Esophagus squamous epithelium (tissue), 5 donors: ENCODE measurements at places on chromosomes 5 and 9.

GRCh38 chr5:43802119-43802518 is 199.1 kb downstream of the NNT start:
- no peak for DNase-seq

GRCh38 chr5:15515229-15515628 is 15.2 kb downstream of the FBXL7 start:
- DNase-seq: no peak

DNA sequence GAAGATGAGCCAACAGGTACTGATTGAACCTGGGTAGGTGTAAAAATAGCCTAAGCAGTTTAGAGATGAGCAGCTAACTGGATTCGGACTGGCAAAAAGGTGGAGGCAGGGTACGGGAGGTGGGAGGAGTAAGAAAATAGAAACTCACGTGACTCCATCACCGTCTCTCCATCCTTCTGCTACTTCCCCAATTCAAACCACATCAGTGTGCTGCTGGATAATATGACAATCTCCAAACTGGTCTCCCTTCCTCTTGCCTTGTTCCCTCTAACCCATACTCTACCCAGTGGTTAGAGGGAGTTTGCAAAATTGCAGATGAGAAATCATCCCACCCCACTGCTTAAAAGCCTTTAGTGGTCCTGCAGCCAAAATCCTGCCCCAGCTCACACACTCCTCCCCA is 42.7 kb downstream of the RIGI start:
- no peak for DNase-seq

- DNase-seq: no peak
Measured at GRCh38 chr5:72817076-72817481, 618 bp downstream of the TNPO1 start.

DNA sequence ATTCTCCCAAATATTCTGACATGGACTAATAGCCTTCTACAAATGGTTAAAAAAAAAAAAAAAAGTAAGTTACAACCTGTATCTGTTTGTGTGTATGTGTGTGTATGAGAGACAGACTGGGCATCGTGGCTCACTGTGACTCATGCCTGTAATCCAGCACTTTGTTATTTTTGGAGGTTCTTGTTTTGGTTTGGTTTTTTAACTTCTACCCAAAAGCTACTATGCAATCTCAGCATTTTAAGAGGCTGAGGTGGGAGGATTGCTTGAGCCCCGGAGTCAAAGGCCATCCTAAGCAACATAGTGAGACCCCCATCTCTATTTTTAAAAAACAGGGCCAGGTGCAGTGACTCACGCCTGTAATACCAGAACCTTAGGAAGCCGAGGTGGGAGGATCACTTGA is 17.6 kb upstream of the HAVCR1 start:
- no peak for DNase-seq

GRCh38 chr5:54563083-54563761 is 45.7 kb downstream of the SNX18 start:
- DNase-seq: no peak

GRCh38 chr9:114941376-114941775 is 11.0 kb upstream of the TNFSF8 start:
- no peak for DNase-seq

GRCh38 chr9:126430124-126430523 is 103.5 kb downstream of the MVB12B start:
- no peak for DNase-seq

DNA sequence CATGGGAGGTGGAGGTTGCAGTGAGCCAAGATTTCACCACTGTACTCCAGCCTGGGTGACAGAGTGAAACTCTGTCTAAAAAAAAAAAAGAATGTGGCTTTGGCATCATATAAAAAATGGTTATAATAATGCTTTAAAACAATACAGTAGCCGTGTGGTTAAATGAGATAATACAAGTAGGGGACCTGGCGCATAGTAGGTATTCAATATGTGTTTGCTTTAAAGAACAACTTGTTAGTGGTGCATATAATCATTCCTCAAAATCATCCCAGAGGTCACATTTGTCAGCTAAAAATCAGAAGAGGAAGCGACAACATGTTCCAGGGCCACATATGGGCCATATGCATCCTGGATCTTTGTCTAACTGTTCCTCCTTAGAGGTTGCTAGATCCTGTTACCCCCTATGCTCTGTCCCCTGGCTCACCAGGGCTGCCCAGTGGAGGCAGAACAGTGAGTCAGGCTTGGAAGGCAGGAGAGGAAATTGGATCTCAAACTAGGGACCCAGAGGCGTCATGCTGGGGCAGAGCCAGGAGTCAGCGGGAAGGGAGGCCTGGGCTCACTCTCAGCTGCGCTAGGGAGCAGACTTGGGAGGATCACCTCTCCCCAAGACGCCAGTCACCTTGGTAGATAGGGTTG is 27.7 kb downstream of the LHX6 start:
- DNase-seq: no peak

GRCh38 chr9:127263664-127264063 is 910 bp upstream of the GARNL3 start:
- no peak for DNase-seq

GRCh38 chr9:35367451-35367850 is 122.5 kb upstream of the RUSC2 start:
- DNase-seq: no peak

DNA sequence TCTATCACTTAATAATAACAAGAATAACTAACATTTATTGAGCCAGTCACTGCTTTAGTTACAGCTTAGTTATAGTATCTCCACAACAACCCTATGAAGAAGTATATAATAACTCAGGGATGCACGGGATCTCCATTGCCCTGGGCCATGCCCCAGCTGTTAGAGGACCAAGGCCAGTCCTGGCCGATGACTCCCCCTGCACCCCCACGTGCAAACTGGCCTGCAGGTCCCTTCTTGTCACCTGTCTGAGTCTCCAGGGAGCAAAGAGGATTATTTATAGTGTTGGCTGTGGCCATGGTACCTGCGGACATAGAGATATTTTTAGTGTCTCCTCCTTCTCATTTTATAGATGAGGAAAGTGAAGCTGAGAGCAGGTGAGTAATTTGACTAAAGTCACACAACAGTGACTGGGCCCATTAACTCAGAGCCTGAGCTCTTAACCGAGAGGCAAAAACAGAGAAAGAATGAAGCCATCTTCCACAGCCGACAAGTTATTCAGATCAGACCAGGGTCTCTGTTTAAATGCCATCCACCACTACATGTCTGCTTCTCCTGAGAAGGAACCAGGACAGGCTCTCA is 94.4 kb downstream of the TMEM215 start:
- DNase-seq: no peak

DNA sequence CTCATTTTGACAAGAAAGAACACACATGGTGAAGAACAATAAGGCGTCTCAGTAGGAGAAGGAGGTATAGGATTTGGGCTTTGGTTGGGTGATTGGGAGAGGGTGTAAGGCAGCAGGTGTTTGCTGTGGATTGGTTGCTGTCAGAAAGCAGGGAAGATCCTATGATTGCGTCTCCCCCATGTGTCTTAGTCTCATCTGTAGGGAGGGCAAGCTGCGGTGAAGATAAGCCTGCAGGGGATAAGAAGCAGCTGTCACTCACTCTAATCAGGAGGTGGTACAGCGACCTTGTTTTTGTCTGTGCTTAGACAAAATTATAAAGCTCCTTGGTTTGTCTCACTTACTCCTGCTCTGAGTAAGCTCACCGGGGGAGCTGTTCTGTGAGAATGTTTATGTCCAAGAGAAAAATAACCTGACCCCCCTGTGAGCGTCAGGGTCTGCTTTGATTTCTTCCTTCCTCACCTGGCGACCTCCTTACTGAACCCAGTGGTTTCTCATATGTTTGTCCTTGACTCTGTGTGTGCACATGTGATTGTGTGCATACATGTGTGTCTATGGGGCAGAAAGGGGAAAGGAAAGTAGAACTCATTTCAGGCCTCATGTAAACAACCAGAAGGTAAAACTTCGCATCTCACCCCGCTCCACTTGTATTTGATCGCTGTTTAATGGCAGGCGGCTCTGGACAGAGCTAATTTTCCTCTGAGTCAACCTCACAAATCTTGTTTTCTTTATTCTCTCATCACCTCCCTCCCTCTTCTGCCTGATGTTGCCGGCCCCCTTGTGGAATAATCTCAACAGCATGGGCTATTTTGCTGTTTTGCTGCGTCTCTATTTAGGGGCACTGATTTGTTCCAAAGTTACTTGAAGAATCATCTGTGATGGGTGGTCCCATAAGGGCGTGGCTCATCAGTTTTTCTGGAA is 105.6 kb downstream of the TENT4A start:
- DNase-seq: no peak

GRCh38 chr5:172165465-172165864 is 22.6 kb downstream of the STK10 start:
- no peak for DNase-seq

DNA sequence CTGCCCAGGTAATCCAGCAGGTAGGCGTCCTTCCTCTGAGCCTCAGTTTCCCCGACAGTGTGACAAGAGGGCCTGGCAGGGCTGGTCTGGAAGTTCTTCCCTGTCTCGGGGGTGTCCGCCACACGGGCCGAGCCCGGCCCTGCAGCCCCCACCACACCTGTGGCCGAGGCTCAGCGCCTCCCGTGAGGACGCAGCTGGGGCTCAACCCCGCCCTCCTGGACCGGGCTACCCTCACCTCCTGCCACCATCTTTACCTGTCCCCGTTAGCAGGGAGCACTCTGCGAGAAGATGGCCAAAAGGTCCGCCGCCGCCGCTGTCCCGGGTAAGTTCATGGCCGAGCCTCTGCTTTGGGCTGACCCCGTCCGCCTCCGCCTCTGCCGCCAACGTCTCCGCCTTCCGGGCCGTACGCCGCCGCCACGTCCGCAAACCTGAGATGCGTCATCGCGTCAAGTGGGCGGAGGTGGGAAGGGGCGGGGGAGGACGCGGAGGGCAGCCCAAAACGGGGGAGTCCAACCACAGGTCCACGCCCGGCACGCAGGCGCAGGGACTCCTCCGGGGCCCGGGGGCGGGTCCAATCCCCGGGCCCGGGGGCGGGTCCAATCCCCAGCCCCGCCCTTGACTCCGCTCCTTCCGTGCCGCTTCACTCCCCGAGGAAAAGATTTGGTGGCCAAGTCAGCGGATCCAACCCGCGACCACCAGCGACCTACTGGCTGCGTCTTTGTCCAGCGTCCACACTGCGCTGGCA is at the start of gene LYSMD3:
TSS of gene LYSMD3 (minus strand) at position 391 of the 745 bp plus-strand sequence. CDS start 4,295 bp downstream, outside the sequence.
- peak; percentile 85 for DNase-seq

DNA sequence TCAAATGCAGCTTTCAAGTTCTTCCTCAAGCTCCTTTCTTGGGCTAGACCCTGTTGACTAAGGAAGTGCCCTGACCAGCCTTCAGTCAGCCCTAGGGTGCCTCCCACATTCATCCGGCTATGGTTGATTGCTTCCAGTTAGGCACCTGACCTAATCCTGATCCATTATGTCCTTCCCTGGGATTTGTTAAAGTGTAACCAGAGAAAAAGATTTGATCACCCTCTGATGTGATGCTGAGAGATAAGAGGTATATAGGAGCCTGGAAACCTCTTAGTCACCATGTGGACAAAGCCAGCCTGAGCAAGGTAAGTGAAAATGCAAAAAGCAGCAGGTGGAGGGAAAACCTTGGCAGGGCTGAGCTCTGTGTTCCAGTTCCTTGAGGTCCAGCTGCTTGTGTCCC is 178.8 kb upstream of the ERCC6L2 start:
- no peak for DNase-seq

DNA sequence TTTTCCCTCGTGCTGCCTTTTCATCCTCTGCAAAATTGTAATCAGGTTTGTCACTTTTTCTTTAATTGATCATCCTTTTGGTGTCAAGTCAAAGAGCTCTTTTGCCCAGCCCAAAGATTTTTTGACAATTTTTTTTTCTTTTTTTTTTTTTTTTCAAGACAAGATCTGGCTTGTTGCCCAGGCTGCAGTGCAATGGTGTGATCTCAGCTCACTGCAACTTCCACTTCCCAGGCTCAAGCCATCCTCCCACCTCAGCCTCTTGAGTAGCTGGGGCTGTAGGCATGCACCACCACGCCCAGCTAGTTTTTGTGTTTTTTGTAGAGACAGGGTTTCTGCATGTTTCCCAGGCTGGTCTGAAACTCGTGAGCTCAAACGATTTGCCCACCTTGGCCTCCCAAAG is 36.7 kb downstream of the CDK7 start:
- DNase-seq: no peak

DNA sequence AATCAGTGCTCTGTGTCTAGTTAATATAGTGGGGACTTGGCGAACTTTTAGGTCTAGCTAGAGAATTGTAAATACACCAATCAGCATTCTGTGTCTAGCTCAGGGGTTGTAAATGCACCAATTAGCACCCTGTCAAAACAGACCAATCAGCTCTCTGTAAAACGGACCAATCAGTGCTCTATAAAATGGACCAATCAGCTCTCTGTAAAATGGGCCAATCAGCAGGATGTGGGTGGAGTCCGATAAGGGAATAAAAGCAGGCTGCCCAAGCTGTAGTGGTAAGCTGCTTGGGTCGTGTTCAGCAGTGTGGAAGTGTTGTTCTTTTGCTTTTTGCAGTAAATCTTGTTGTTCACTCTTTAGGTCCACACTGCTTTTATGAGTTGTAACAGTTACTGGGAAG is 3.6 kb upstream of the OTULINL start:
- DNase-seq: no peak

- DNase-seq: no peak
Measured at GRCh38 chr5:150175536-150175935, 9.0 kb downstream of the CDX1 start.

- DNase-seq: no peak
Measured at GRCh38 chr9:96004379-96004778, 128.9 kb downstream of the ERCC6L2 start.

GRCh38 chr9:77370064-77370463 is 192.7 kb downstream of the VPS13A start:
- DNase-seq: no peak

- DNase-seq: no peak
Measured at GRCh38 chr5:10229306-10230048, 20.2 kb downstream of the ATPSCKMT start.

DNA sequence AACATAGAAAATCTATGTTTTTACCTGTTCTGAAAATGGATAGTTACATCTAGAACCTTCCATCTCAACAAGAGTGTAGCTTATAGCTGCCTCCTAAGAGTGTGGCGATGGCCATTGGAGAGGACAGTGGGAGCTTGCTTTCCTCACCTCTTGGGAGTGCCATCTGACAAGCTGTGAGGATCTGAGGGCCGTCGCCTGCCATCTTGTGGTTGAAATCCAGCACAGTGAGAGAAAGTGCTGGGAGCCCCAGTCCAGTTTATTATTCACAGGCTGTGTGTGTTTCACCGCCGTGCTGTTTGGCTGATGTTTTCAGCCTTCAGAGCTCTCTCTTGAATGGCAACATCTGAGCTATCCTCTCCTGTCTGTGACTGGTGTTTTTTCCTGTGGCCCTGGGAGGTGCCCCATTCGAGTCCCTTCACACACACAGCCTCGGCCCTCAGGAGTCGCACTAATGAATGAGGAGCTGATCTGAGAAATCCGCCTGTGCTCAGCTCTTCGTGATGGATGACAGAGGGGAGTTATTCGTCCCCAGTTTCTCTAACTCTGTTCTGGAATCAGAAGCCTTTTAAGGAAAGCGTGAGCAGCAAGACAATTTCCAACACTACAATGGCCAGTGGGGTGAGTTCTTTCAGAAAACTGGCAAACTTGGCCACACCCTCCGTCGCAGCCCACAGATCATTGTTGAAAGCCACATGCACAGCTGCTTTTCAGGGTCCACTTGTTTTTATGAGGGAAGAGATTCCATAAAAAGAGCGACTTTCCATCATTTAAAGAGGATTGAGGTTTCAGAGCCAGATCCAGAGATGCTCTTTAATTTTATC is 170.3 kb downstream of the PDZD2 start:
- no peak for DNase-seq

- DNase-seq: no peak
Measured at GRCh38 chr5:16593628-16594027, 23.2 kb downstream of the RETREG1 start.
